Anterior cingulate cortex (tissue), 58 donors: ENCODE measurements at places on chromosomes 16 and 17.

DNA sequence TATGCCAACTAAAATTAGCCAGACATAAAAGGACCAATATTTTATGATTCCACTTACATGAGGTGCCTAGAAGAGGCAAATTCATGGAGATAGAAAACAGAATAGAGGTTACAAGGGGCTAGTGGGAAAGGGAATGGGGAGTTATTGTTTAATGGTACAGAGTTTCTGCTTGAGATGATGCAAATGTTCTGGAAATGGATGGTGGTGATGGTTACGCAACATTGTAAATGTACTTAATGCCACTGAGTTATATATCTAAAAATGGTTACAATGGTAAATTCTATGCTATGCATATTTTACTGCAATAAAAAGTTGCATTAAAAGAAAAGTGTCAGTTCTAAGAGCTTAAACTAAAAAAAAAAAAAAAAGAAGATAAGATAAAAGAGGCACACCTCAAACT, 17.9 kb downstream of the MT1X start:
- no peak for DNase-seq

DNA sequence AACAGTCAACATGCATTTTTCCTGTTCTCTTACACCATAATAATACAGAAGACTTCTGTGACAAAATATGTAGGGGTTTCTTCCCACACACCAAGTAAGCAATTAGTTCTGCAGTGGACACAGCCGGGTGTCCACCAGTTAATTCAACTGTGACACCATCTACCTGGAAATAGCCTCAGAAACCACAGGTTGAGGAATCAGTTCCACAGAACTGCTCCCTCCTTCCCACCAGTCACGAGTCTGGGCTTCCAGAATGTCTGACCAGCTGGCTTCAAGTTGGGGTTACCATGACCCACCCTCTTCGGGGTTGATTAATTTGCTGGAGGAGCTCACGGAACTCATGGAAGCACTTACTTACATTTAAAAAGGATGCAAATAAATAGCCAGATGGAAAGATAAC, 13.6 kb upstream of the CCL5 start:
- DNase-seq: no peak

GRCh38 chr17:50146927-50147665, 3.4 kb downstream of the PPP1R9B start:
- no peak for DNase-seq

DNA sequence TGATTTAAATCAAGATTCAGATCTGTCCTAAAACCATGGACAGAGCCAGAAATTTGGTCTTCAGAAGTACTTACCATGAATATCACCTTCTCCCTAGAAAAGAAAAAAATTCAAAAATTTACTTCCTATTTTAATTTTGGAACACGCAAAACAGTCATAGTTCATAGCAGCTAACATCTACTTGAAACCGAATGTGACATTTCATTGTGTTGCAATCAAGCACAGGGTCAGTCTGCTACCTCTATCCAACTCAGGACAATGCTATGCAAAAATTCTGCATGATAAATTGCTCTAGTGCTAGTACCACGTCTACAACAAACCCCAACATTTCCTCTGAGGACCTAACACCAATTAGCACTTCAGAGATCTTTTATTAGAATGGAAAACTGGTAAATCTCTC, 7.7 kb downstream of the JPT1 start:
- no peak for DNase-seq

DNA sequence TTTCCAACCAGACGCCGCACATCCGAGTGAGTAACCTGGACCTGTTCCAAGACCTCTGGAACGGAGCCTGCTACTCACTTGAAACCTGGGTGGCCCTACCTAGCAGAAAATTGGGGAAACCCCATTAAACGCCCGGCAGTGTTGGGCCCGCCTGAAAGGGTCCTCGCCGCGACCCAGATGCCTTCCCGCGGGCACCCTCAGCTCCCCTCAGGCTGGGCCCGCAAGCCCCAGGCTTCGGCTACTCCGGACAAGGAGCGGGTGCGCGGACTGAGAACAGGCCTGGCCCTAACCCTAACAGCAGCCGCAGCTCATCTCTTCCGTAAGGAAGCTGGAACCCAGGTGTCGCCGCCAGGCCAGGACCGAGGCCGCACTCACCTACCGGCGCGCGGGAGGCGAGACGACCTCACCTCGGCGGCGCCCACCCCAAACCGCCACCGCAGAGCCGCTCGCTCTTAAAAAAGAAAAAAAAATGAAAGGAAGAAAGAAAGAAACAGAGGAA, 344 bp downstream of the PSME3IP1 start:
- no peak for DNase-seq

DNA sequence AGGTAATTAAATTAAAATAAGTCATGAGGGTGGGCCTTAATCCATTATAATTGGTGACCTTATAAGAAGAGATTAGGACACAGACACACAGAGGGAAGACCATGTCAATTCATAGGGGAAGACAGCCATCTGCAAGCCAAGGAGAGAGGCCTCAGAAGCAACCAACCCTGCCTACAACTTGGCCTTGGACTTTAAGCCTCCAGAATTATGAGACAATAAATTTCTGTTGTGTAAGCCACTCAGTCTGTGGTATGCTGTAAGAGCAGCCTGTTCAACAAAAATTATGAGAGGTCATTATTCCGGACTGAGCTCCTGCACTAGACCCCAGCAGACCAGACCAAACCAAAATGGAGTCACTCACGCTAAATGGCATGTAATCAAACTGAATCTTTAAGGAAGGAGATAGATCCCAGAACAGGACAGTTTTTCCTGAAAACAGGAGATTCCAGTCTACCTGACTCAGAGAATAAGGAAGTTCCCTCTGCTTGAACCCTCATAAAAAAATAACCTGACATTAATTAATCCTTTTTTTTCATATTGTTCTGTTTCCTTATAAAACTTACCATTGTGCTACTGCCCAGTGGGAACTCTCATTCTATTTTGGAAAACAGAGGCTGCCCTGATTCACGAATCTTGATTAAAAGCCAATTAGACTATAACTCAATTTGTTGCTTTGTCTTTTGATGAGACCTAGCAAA, 74.3 kb downstream of the DNAH3 start:
- DNase-seq: no peak

GRCh38 chr17:4846635-4847390, 13.7 kb downstream of the MINK1 start:
- DNase-seq: no peak

DNA sequence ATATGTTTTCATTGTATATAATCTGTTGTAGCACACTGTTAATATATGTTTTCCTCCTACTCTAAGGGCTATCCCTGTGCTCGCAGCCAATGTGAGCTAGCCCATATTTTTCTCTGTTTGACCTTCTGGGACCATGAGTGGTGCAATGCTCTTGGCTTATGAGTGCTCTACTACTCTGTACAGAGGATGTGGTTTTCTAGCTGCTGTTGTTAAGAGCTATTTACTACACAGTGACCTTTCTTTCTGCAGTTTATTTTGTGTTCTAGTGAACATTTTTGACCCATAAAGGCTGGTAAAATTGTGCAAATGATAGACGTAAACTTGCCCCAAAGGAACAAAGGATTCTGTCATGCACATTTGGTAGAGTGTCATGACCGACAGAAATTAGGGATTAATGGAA, 84.1 kb upstream of the CPHXL start:
- no peak for DNase-seq

DNA sequence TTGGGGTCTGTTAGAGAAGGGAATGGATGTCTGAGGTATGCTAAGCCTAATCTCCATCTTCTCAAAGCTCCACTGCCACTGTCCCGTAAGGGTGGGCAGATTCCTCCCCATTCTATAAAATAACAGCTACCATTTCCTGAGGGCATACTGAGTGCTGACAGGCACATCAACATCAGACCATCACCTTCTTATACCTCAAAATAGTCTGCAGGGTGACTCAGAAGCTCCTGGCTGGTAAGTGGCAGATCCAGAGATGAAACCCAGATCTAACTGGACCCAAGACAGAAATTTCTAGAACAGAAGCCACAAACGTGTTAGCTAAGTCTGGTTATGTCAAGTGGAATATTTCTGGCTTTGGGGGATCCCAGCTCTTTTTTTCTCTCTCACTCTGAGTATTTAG, 548.0 kb downstream of the WWOX start:
- no peak for DNase-seq

DNA sequence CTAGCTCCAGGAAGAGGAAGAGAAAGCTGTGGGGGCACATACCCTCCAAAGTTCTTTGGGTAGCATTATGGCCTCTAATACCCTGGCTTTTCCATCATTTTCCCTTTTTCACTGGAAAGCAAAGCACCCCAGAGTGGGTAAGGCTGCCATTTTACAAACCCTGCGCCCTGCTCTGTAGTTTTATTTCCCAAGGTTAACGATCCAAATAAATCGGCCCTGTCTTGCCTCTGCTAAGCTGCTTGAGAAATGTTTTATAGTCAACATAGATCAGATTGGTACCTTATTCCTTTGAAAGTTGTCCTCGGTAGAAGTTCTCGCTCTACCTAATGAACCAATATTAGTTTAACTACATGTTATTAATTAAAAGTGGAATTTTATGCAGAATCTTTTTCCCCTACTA, 328.2 kb downstream of the NPIPA8 start:
- no peak for DNase-seq

DNA sequence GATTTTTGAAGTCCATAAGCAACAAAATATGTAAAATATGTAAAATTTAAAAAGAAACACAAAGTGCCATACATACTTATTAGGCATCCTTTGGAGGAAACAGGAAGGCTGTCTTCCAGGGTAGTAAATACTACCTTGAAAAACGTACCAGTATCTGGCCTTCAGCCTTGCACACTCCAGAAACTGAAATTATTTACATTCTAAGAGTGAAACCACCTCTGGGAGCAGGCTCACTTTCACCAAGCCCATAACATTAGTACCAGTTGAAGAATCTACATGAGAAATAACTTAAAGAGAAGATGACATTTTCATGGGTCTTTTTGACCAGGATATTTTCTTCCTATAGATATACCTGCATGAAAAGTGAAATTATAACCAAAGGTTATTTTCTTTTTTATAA, 6.4 kb downstream of the KRTAP9-1 start:
- no peak for DNase-seq

GRCh38 chr17:75265614-75266315, 4.1 kb downstream of the MRPS7 start:
- no peak for DNase-seq

- no peak for DNase-seq
Observed at GRCh38 chr17:30337393-30337999, 3.6 kb upstream of the TMIGD1 start.

DNA sequence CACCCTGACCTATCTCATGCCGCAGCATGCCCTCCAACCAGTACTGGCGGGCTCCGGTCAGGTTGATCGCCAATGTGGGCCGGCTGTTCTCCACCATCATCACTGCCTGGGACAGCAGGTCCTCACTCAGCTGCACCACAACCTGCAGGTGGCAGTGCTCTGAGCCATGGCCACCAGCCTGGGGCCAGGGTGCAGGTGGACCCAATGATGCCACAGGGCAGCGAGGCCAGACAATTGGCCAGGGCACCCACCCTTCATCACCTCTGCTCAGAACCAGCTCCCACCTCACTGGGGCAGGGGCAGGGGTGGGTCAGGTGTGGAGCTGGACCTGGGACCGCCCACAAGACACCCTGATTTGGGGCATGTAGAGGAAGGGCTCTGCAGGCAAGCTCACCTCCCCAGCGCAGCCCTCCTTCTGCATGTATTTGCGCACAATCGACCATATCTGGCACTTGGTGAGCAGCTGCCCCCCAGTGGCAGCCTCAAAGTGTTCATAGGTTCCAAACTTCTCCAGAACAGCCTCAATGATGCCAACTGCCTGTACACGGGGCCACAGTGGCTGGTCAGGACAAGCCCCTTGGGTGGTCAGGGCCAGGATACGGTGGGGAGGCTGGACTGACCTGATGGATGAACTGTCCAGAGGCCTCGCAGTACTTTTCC, 4.2 kb downstream of the MATCAP1 start:
- no peak for DNase-seq

DNA sequence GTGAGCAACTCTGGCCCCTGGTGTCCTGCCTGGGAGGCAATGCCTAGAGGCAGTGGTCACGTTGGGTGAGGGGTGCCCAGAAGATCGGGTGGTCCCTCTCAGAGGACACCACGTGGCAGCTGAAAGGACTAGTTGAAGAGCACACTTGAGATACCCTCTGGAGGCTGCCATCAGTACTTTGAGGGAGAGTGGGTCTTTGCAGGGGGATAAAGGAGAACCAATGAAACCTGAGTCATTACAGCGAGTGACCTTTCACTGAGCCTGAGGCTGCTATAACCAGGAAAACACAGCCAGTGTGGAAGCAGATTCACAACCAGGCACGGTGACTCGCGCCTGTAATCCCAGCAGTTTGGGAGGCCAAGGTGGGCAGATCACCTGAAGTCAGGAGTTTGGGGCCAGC, 18.9 kb downstream of the CA4 start:
- no peak for DNase-seq

GRCh38 chr17:57561072-57561861, 183.8 kb downstream of the CCDC182 start:
- DNase-seq: no peak

- DNase-seq: no peak
Observed at GRCh38 chr16:4591191-4591590, 23.5 kb downstream of the UBALD1 start.

- DNase-seq: no peak
Observed at GRCh38 chr16:17403859-17404545, 66.8 kb downstream of the XYLT1 start.

GRCh38 chr17:4877089-4877488, 22.2 kb upstream of the C17orf107 start:
- DNase-seq: peak; percentile 64

DNA sequence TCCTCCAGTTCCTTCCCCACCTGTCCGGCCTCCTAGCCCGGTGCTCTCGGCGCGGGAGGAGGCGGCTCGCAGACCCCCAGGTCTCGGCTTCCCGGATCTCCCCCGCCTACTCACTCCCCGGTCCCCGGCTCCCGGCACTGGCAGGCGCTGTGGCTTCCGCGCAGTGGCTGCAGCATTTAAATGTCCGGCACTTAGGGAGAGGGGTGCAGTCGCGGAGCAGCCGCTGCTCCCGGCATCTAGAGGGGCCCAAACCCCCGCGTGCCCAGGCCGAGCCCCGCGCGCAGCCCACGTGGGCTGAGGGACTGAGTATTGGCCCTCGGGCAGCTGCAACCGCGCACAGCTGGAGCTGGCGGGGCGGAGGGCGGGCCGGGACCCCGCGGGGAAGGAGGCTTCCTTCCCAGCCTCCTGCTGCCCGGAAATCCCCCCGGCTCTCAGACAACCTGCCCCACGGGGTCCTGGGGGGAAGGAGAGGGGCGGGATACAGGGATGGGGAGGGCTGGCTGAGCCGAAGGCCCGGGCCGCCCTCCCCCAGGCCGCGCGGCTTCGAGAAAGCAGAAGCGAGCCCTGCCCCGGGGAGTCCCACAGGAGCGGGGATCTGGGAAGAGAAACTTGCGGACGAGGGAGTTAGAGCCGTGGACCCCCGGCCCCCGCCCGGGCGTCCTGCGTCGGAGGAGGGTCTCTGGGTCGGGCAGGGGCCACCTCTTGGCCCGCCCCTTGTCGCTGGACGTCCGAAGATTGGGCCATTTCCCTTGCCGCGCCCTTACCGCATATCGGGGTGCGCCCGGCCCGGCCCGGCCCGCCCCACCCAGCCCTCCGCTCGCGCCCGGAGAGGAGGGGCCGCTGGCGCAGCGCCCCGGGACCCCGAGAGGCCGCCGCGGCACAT, at the start of gene MMP25:
MMP25 (plus strand) TSS at position 804 of the 883 bp plus-strand sequence. CDS start 357 bp downstream, outside the sequence.
- no peak for DNase-seq
